ENCODE measurements at places on chromosomes 12 and 14.

GRCh38 chr12:23944067-23944466, 5.4 kb downstream of the SOX5 start:
- DNase-seq, result no peak

GRCh38 chr14:65373016-65373670, 39.4 kb upstream of the FUT8 start:
- DNase-seq, result no peak

DNA sequence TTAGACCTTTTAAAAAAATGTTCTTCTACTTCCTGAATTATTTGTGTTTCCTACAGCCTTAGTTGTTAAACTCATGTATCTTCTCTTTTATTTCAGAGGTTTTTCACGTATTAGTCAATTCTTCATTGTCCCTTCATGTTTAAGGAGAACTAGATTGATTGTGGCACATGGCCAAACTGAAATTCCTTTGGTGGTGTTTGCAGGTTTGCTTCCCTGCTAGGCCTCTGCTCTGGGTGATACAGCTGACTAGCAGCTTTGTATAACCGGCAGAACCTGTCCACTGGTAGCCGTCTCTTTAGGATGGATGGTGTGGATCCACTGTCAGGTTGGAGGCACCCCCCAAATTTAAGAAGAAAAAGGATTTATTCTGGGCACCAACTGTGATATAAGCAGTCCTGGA, 262.1 kb downstream of the FBXL14 start:
- DNase-seq, result no peak

- no peak for DNase-seq
These were observed 2.7 kb upstream of the HDAC7 start for GRCh38 chr12:47822401-47822800.

DNA sequence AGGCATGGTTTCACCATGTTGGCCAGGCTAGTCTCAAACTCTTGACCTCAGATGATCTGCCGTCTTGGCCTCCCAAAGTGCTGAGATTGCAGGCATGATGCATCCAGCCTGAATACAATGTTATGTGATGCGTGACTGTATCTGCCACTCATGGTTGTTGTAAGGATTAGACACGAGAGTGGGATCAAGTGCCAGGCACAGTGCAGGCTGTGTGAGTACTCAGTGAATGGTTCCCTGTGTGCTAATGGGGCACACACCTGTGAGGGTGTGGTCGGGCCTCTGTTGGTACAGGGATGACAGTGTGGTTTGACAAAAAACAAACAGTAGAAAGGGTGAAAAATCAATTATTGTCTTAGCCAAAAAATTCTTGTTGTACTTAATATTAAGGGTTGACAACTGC, 61.8 kb downstream of the TECPR2 start:
- DNase-seq, result no peak

DNA sequence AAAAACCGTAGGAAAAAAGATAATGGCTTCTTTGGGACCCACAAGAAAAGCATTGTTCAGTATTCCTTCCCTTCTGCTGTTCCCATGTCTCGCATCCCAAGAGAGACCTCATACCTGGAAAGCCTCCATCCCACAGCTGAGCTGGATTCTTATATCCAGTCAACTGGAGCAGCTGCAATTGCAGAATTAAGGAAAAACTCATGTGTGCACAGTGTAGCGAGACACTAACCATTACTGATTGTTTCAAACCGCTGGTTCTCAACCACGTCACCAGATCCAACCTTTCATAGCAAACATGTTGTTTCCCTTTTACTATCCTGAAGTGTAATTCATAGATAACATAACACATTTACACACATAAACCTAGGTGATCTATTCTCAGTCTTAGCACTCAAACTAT, 5.5 kb upstream of the RNASE10 start:
- DNase-seq, result no peak

DNA sequence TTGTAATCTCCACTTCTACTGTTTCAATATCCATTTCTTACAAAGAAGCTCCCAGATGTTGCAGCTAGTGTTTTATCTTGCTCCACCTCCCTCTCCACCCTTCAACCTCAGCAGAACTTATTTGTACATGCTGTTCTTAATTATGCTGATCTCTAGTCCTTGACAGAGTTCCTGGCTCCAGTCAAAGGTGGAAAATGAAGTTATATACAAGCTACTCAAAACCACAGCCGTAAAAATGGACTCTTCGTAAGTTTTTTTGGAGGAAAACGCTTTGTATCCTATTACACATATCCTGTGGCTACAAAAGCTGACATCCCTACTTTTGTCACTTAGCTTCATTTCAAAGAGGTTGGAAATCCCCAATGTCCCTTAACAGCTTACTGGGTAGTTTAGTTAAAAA, 1.3 kb downstream of the CLEC1A start:
- no peak for DNase-seq

DNA sequence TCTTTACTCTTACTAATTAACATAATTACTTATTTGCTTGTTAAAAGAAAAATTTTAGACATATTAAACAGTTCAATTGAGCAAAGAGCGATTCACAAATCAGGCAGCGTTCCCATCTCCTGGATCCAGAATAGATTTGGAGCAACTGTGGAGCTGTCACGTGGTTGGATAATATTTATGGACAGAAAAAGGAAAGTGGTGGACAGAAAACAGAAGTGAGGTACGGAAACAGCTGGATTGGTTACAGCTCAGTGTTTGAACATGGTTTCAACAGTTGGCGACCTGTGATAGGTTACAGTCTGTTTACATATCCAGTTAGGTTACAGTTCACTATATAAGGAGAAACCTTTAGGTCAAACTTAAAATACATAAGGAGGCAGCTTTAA, 19.7 kb upstream of the FAM234B start:
- no peak for DNase-seq

- peak; percentile 94 for DNase-seq
These were observed 100.9 kb downstream of the NCOR2 start for GRCh38 chr12:124466216-124467128.

DNA sequence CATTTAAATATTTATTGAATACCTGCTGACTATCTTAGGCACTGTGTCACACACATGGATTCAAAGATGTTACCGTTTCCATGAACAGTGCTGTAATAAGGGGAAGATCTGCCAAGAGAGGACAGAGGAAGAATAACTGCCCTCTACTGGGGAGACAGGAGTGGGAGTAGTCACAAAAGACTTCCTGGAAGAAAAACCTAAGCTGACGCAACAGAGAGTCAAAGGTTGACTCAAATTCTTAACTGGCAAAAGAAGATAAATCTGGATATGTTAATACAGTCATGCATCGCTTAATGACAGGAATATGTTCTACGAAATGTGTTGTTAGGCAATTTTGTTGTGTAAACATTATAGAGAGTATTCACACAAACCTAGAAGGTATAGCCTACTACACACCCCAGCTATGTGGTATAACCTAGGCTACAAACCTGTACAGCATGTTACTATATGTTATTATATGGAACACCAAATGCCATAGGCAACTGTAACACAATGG, 51.5 kb downstream of the DCAF5 start:
- no peak for DNase-seq

DNA sequence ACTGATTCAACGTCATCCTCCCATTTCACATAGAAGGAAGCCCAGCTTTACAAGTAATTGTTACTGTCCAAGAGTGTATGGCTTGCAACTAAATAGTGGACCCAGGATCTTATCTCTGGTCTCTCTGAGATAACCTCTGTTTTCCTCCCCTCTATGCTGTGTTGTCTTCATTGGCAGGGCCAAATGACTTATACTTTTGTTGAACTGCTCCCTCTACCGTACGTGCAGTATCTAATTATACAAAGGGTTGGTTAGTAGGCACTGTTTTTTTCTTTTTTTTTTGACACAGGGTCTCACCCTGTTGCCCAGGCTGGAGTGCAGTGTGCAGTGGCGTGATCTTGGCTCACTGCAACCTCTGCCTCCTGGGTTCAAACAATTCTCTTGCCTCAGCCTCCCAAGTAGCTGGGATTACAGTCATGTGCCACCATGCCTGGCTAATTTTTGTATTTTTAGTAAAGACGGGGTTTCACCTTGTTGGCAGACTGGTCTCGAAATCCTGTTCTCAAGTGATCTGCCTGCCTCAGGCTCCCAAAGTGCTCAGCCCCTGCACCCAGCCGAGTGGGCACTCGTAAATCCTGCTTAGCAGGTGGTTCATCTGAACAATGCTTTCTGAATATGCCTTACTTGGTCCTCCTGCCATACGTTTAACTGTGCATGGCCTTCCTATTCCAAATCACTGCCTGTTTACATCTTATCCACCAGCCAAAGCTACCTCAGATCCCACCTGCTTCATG, 162.1 kb downstream of the ADCK1 start:
- no peak for DNase-seq

- DNase-seq, result peak; percentile 54
These were observed at the start of gene KRT80 for GRCh38 chr12:52191841-52192791. TSS of gene KRT80 (minus strand) at chr12:52192014. CDS start at chr12:52191902, 112 bp downstream.

- DNase-seq, result no peak
These were observed 49.0 kb downstream of the KIF21A start for GRCh38 chr12:39393890-39394289.

GRCh38 chr12:23909551-23909950, 39.9 kb downstream of the SOX5 start:
- no peak for DNase-seq

GRCh38 chr12:93166541-93167307, 211.0 kb upstream of the NUDT4 start:
- no peak for DNase-seq

- no peak for DNase-seq
These were observed 21.1 kb downstream of the GYS2 start for GRCh38 chr12:21583587-21583986.

GRCh38 chr14:50353126-50353525, 41.0 kb downstream of the DMAC2L start:
- no peak for DNase-seq

DNA sequence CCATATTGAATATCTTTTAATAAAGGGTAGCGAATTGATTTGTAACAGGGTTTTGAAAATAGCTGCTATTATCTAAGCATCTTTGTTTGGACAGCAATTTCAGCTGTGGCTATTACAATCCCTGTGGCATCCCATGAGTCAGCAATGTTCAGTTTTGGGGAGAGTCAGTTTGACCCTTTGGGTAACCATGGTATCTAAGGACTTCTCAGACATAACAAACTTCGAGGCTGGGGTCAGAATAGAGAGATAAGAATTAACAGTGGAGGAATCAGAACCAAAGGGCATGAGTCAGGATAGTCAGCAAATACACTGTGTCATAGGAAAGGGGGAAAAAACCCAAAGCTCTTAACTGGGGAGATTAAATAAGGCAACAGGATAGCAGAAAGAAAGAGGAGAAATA, 11.7 kb upstream of the PTHLH start:
- no peak for DNase-seq

- DNase-seq, result no peak
These were observed 48.2 kb downstream of the SPPL3 start for GRCh38 chr12:120855823-120856588.

GRCh38 chr14:53338192-53338591, 185.1 kb upstream of the DDHD1 start:
- no peak for DNase-seq

- peak; percentile 76 for DNase-seq
These were observed 75.3 kb upstream of the TMPO start for GRCh38 chr12:98439981-98440581.

All from CD4-positive, alpha-beta T cell treated with Interleukin-15 for 1 hour (primary cell).